Omental fat pad (tissue), 4 donors: ENCODE measurements at places on chromosomes 3 and 15.

DNA sequence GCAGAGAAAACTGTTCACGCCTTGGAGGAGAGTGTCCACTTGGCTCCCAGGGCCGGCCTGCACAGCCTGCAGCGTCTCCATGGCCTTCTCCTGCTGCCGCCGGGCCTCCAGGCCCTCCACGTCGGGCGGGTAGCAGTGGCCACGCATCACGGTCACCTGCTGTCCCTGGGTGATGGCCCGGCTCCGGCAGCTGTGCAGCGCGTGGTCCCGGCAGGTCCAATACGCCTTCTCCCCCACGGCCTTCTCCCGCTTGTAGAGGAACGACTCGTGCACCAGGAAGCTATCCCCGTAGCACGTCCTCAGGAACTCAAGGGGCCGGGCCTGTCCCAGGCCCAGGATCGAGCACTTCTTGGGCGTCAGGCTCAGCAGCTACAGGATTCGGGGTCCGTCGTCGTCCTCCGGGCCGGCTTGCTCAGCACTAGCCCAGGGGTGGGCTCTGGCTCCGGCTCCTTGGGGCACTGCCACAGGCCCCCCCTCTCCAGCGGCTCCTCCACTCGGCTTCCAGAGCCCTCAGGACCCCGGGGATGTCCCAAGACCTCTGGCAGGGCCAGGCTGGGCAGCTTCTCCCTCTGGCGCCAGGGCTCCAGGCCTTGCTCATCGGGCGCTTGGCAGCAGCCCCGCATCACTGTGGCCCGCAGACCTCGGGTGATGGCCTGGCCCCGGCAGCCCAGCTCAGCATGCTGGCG is 83.6 kb upstream of the FXR1 start:
- no peak for DNase-seq

DNA sequence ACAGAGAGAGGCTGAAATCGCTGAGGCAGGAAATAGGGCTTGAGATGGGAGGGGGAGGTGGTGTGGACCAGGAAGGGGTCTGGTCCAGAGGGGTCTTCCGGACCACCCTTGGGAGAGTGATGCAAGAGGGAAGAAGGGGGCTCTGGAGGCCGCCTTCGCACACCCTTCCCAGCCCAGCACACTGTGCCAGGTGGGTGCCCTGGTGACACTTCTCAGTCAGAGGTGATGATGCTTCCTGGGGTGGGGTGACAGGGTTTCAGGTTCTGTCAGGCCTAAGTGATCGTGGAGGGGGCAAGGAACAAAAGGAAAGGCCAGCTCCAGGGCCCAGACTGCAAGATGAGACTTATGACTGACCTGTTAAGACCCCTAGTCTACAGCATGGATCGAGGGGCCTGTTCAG is 12.7 kb downstream of the SEMA3G start:
- DNase-seq, result peak; percentile 14

GRCh38 chr15:63948436-63948835 is 97.8 kb downstream of the DAPK2 start:
- DNase-seq, result no peak

- no peak for DNase-seq
Observed at GRCh38 chr3:14412831-14413380, 10.5 kb downstream of the SLC6A6 start.

DNA sequence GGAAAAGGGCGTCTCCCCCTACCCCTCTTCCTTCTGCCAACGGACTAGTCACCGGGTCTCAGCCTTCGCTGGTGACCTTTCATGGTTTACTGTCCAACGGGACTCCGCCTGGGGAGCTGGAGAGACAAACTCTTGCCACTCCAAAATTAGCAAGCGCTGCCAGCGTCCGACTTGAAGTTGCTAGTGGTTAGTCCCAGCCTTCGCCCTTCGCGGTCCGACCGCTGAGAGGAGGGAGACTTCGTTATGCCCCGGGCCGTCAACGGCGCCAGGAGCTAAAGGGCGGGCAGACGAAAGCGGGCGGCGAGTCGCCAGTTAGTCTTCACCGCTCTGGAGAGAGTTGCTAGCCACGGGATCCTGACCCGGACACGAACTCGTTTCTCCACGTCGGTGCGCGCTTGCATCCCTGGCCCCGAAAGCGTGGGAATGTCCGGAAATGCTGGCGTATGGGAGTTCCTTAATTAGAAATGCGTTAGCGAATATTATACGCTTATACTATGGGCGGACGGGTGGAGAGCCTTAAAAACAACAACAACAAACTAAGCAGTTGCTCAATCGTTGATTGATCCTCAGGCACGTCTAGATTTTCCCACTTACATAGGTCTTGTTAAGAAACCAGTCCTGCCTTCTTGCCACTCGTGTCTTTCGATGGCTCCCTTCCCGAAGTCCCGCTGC is 716 bp downstream of the SMC4 start:
- peak; percentile 29 for DNase-seq

GRCh38 chr3:119403201-119403600 is 60.2 kb downstream of the TMEM39A start:
- no peak for DNase-seq

DNA sequence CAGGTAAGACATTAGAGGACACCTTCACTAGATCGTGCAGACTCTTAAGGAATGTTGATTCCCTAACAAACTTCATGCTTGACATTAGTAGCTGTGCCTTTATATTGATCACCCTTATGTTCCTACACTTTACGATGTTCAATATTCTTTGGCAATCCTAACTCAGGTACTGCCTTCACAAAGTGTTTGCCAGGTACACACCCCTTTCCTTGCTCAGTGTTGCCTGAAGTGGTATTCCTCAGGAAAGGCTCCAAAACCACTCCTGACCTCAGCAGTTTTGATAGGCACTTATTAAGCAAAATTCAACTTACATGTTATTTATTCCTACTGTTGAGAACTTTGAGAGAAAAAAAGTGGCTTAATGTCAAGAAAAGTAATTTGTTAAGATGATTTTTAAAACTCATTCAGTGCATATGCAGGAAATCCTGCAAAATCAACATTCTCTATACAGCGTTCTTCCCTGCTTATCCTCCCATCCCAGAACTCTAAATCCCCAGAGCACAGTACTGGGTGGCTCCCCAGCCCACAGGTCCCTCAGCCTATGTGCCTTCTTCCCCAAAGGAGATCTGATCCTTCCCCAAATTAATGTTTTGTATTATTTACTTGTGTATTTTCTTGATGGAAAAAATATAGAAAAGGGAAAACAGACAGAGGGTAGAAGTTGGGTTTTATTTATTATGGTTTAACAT is 260.7 kb downstream of the MECOM start:
- DNase-seq, result no peak

DNA sequence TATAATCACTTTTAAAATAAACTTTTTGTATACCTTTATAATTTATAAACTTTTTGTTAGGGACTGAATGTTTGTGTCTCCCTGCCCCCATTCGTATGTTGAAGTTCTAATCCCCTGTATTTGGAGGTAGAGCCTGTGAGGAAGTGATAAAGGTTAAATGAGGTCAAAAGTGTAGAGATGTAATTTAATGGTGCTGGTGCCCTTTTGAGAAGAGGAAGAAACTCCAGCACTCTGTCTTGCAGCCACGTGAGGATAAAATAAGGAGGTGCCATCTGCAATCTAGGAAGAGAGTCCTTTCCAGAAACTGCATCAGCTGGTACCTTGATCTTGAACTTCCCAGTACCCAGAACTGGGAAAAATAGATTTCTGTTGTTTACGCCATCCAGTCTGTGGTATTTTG is 106.1 kb upstream of the RGMA start:
- no peak for DNase-seq

- DNase-seq, result no peak
Observed at GRCh38 chr3:29695643-29696198, 414.9 kb downstream of the RBMS3 start.

- no peak for DNase-seq
Observed at GRCh38 chr3:20047976-20048883, 8.0 kb downstream of the KAT2B start.

GRCh38 chr15:100090411-100090810 is 251.4 kb downstream of the ADAMTS17 start:
- no peak for DNase-seq

DNA sequence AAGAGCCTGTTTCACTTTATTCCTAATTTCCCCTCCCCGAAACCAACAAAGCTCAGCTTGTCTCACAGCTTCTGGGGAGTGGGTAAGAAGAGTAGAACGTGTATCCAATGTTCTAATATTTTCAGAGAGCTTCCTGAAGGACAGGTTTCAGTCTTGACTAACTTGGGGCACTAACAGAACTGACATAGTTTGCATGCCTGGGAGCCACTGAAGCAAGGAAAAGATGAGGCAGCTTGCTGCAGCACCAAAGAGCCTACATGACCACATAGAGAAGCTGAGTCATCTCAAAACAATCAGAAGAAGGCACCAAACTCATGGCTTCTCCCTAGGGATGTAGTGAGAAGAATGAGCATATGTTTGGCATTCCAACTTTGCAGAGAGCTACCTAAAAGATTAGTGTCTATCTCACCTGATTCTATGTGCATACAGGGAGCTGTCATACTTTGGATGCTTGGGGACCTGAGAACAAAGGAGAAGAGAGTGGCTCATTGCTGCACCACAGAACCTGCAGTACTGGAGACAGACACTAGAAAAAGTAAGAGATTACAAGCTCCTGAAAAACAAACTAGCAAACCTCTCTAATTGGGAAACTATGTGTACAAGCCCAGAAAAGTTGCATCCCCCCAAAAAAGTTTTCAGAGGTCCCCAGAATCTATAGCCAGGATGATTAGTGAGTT is 86.9 kb downstream of the DCLK3 start:
- DNase-seq, result no peak

GRCh38 chr3:71707595-71707994 is 17.6 kb downstream of the EIF4E3 start:
- no peak for DNase-seq

DNA sequence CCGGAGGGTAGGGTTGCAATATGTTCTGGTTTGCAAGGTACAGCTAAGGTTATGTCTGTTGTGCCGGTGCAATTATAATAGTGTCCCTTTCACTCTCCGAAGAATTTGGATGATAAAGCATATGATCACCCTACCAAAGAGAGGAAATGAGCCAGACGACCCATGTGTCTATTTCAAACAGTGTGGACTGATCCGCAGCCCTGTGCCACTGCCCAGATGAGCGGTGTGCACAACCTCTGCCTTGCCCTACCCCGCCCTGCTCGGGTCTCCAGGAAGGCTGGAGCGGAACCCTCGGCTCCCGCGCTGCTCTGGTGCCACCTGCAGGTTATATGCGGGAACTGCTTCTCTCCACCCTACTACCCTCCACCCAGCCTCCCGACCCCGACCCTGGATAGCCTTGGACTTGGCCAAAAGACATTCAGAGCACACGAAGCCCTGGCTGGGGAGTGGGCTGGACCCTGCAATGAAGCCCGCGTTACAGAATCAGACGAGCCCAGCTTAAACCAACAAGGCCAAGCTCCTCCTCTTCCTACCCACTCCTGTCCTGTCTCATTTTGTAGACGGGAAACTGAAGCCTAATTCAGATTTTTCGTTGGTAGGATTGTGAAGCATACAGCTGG is 68.4 kb upstream of the CHRNB4 start:
- peak; percentile 50 for DNase-seq

- DNase-seq, result no peak
Observed at GRCh38 chr3:8911781-8912180, 51.5 kb downstream of the RAD18 start.

DNA sequence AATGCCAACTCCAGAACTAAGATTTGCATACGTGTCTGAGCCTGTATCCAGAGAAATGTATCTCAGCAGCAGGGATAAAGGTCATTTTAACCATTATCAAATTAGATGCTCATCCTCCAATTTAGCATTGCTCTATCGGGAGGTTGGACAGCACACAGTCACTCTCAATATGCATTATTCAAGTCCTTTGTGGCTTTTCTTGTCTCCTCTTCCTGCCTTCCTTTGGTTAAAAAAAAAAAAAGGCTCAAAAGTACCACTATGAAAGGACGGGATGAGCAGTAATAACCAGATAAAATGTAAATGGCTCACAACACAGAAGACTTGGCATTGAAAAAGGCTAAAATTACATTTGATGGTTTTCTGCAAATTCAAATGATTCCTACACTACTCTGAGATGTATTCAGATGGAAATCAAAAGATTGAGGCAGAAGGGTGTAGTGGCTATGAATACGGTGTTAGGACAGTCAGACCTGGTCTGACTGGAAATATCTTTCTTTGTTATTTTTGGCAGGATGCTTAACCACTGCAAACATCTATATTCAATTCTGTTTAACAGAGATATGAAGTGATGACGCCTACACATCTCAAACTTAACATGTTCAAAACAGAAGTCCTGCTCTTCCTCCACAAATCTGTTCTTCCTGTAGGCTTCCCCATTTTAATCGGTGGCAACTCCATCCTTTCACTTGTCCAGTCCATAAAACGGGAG is 109.6 kb downstream of the ADAMTS9 start:
- DNase-seq, result no peak

DNA sequence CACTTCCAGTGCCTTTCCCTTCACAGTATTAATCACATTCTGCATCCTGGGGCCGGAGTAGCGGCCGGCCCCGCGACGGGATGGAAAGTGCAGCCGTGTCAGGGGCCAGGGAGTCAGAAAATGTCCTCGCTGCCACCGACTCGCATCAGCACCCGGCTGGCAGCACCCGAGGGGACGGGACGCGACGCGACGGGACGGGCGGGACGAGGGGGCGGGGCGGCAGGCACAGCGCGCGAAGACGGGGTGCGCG is 353 bp downstream of the ATG3 start:
- DNase-seq, result no peak

DNA sequence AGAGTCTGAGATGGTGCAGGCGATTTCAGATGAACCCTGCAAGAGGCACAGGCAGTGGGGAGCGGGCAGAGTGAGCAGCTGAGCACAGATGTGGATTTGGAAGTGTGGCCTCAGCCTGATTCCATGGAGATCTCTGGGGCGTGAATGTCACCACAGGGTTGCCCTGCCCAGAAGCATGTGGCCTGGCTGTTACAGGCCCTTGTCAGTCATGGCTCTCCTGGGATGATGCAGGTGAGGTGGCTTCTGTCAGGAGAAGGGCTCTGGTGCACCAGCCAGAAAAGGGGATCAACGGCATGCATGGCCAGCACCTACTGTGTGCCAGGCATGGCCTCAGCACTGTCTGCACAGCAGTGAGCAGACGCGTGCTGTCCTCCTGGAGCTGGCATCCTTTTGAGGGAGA is 11.9 kb downstream of the HDAC11 start:
- no peak for DNase-seq

DNA sequence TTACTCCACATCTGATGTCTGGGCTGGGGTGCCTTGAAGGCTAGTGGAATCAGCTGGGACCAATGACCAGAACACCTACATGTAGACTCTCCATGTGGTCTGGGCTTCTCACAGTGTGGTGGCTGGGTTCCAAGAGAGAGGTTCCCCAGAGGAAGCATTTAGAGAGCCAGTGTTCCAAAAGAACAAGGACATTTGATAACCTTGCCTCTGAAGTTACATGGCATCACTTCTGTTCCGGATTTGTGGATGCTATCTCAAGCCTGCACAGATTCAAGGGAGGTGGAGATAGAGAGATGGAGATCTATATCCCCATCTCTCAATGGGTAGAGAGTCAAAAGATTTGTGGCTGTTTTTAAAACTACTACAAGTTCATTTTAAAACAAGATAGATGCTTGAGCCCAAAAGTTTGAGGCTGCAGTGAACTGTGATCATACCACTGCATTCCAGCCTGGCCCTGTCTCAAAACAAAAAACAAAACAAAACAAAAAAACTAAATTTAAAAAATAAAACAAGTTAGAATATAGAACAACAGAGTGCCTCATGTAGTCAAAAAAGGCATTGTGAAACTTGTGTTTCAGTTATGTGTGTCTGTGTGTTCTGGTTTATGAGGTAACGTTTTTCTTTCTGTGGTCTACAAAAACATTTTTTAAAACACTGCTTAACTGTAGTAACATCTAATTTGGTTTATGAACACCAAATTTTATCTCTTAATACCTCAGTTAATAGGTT is 44.8 kb downstream of the PDE8A start:
- no peak for DNase-seq

- DNase-seq, result no peak
Observed at GRCh38 chr3:114022145-114022802, 34.1 kb downstream of the CCDC191 start.
